Endodermal cell (in vitro differentiated cells): ENCODE measurements at places on chromosomes 3 and 15.

DNA sequence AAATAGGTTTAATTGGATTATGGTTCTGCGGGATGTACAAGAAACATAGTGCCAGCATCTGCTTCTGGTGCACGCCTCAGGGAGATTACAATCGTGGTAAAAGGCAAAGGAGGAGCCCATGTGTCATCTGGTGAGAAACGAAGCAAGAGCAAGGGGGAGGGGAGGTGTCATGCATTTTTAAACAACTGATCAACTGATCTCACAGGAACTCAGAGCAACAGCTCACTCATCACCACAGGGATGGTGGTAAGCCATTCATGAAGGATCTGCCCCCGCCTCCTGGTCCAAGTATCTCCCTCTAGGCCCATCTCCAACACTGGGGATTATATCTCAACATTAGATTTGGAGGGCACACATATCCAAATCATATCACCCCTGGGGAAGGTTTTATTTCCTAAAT is 42.1 kb upstream of the FGF7 start:
- peak; percentile 72 for DNase-seq

DNA sequence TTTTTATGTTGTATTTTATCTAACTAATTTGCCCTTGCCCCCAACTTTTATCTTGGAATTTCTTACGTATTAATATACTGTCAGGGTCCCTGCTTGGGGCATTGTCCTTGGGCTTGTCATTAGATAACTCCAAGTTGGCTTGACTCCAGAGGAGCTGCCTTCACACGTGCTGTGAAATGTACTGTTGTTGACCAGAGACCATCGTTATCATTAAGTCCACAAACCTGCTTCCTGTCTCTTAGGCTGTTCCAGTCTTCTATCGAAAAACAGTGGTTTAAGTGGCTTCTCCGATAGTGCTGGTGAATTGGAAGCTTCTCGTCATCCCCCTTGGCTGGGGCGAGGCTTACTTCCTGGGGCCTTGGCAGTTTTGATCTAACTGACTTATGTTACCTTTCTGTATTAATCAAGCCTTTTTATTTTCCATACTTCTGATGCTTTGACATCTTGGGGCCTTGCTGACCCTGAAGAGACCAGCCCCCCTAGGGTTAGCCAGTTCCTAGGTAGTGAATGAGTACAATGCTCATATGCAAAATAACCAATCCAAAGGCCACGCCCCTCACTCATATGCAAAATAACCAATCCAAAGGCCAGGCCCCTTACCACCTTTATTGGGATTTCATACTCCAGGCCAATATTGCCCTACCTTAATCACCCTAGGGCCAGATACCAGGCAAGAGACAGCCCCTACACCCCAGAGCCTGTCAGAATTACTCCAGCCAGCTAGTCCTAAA is 164.5 kb downstream of the IGF1R start:
- DNase-seq: no peak

- no peak for DNase-seq
Measured at GRCh38 chr3:158205994-158206393, 96.1 kb downstream of the RSRC1 start.

DNA sequence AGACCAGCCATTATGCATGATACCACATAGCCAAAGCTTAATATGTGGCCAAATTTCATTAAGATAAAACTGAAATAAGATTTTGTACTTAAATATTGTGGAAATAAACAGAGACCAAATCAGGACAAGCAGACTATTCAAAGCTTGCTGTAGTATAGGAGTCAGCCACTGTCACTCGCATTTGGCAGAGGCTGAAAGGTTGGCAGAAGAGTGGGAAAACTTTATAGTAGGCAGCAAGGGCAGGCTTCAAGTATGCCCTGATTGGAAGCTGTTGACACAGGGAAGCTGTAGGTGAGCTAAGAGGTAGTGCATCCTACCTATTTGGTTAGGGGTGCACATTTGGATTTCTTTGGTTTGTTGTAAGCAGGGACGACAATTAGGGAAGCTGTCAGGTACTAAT is 202.5 kb upstream of the PDZRN3 start:
- DNase-seq: no peak

- DNase-seq: no peak
Measured at GRCh38 chr15:37586011-37586583, 348.3 kb upstream of the TMCO5A start.
